ENCODE measurements at places on chromosomes 1 and 21. TPM values are rescaled to one million over a fixed set of nuclear protein-coding genes. Genes with fewer than 3 reads are reported as not detected.

GRCh38 chr1:3774276-3774945, 1.9 kb downstream of the SMIM1 start:
- DNase-seq, result no peak

GRCh38 chr1:244414543-244414942, 37.2 kb downstream of the ADSS2 start:
- no peak for DNase-seq

DNA sequence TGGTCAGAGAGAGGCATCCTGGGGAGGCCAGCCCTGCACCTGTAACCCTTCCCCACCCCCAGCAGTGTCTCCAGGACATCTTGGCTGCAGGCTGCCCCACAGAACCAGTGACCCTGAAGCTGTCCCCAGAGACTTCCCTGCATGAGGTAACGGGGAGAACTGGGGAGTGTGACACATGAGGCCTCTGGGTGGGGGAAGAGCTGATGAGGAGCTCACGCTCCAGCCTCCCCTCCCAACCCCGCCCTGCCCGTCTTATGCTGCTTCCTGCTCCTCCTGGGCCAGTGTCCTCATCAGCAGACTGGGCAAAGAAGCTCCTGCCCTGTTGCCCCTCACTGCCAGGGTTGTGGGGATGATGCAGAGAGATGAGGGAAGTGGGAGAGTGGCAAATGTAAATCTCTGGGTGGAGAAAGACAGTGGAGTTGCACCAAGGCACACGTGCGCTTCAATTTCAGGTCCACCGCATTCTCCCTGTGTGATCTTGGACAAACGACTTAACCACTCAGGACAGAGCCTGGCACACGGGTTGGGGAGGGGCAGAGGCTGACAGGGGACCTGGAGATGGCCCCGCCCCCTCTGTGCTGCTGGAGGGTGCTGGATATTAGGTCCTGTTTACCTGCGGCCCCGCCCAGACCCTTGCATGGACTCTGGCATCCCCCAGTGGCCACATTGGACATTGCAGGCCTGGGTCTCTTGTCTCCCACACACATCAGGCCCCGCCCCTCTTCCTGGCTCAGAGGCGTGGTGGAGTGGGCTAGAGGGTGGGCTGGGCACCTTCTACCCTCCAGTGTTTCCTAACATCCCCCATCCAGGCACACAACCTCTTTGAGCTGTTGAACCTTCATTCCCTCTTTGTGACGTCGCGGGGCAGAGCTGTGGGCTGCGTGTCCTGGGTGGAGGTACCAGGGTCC, 12.3 kb downstream of the CLCNKB start:
- DNase-seq, result peak; percentile 86

DNA sequence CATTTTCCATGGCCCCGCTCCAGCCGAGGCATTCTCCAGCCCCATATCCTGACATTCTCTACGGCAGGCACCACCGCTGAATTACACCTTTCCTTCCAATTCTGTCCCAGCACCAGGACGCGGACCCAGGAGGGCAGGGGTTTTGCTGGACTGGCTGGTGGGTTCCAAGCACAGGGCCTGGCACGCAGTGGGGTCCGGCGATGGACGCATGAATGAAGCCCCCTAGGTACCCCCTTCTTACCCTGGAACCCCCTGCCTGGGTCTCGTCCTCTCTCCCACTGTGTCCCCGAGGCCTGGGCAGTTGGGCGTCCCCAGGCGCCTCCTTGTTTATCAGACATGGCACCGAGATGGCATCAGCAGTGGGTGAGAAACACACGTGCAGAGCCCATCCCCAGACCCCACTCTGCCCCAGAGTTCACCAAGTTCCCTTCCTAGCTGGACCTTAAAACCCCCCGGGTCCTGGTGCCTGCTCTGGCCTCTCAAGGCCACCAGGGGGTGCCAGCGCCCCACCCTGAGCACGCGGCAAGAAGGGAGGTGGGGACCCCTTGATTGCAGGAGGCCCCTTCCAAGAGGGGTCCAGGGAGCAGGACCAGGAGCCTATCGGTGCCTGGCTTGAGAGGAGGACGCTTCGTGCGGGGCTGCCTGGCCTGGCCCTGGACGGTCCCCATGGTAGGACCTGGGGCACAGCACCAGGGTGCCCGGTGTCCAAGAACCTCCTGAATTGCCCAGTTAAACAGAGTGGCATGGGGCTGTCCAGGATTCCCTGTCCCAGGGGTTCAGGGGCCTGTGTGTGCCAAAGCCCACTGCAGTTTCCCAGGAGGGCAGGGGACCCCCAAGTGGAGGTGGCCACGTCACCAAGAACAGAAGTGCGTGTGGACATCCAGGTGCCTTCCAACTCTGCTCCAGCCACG, 46.1 kb downstream of the MEGF6 start:
- DNase-seq, result peak; percentile 59

DNA sequence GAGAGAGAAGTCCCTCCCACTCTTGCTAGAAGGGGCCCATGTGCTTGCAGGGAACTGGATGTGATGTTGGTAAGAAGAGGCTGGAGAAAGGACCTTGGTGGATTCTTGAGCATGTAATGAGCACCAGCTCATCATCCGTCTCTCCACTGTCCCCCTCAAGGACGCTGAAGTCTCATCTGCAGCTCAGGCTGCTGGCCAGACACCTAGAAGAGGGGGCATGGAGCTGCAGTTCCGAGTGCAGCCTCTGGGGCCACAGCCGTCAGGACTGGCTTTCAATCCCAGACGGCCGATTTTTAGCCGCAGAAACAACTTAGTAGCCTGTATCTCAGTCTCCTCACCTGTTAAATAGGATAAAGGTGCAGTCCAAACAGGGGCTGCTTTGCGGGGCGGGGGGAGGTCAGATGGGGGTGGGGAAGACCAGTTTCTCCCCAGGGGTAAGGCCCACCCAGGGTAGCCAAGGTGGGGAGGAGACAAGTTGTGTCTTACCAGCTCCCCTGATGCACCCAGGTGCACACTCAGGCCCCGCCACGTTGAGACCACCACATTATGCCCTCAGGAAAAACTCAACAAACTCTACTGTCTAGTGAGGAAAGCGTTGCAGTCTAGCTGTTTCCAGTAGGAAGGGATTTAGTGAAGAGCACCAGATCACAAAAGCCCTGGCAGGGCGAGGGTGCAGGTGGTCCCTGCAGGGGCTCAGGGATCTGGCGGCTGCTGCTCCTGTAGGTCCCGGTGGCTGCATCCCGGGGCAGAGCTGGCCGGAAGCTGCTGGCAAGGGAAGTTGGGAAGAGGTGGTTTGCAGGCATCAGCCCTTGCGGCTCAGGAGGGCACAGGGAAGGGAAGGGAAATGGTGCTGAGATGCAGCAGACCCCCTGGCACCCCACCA, 29.5 kb downstream of the LDLRAP1 start:
- no peak for DNase-seq

The SMCP gene
- not detected for total RNA-seq

The SCYL3 gene
- 3.3 TPM for total RNA-seq

All from CD8-positive, alpha-beta T cell (primary cell).